ENCODE measurements at places on chromosomes 7 and 10.

- no peak for DNase-seq
These were observed 71.3 kb downstream of the OSBPL3 start for GRCh38 chr7:24908727-24909126.

GRCh38 chr7:110852156-110852940 is 238.6 kb upstream of the LRRN3 start:
- DNase-seq: no peak

DNA sequence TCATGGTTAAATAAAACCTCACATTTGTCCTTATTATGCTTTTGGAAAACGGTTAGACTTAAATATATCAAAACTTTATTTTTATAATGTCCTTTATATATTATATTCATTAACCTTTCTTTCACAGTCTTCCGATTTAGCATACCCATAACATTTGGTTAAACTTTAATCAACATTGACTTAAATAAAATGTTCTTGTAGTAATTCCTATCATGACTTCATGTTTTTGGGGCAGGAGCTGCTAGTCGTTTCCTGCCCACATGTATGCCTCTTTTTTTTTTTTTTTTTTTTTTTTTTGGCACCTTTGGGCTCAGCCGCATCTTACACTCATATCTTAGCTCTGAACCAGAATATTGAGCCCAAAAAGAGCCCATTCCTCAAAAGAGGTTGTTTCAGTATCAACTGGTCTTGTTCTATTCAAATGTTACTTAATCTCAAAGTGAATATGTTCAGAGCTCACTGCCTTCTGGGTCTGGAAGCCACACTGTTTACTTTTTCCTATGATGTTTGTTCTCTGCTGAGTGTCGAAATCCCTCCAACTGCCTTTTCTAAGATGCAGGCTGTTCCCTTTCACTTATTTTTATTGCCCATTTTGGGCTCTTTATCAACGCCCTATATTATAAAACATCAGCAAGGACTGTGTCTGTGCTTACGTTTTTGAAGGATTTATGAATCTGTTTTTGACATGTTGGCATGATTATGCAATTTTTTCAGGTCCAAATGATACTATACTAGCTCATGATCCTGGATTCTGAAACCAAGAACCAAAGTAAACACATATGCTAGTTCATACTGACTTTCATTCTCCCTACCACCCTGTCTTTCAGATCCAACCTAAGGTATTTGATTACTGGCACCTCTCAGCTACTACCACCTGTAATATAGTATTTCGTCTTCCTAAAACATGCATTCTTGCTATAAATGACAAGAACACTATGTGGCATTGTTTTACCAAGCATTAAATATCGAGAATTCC is 914.4 kb downstream of the PCDH15 start:
- no peak for DNase-seq

DNA sequence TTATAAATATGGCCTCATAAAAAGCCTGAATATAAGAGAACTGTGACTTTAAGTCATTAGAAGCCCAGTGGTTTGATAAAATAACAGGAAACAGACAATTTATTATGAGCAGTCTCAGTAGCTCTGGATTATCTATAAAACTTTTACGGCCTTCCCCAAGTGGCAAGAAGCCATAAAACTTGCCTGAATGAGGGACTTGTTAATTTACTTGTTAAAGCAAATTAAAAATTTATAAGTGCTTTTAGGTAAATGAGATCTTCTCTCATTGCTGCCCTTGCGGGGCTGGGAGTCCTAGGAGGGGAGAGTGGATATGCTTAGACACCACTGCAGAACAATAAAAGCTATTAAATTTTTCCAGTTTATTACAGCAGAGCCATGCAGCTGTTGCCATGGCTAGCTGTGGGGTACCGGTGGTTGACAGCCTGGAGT is 499.9 kb downstream of the AUTS2 start:
- DNase-seq: no peak

GRCh38 chr7:64320547-64321513 is 7.1 kb downstream of the ZNF736 start:
- no peak for DNase-seq

GRCh38 chr7:90944021-90944420 is 320.2 kb upstream of the FZD1 start:
- no peak for DNase-seq

DNA sequence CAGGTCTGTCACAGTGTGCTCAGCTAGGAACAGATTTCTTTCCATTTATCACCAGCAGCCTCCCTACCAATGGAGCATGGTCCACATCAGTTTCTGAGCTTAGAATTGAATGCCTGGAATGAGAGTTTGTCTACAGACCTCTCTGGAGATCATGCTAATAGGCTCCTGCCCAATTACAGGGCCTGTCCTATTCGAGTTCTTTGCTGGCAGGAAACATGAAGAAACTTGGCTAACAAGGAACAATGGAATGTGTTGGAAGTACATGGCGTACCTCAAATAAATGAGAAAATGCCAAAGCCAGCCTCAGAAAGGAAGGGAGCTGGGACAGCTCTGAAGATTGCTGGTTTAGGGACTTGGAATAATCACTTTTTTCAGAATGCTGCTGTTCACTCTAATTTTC is 186.0 kb upstream of the AKR1E2 start:
- DNase-seq: peak; percentile 16

- DNase-seq: no peak
These were observed 21.4 kb upstream of the RSBN1L start for GRCh38 chr7:77674878-77675277.

GRCh38 chr10:121171825-121172787 is 320.9 kb downstream of the WDR11 start:
- DNase-seq: no peak

DNA sequence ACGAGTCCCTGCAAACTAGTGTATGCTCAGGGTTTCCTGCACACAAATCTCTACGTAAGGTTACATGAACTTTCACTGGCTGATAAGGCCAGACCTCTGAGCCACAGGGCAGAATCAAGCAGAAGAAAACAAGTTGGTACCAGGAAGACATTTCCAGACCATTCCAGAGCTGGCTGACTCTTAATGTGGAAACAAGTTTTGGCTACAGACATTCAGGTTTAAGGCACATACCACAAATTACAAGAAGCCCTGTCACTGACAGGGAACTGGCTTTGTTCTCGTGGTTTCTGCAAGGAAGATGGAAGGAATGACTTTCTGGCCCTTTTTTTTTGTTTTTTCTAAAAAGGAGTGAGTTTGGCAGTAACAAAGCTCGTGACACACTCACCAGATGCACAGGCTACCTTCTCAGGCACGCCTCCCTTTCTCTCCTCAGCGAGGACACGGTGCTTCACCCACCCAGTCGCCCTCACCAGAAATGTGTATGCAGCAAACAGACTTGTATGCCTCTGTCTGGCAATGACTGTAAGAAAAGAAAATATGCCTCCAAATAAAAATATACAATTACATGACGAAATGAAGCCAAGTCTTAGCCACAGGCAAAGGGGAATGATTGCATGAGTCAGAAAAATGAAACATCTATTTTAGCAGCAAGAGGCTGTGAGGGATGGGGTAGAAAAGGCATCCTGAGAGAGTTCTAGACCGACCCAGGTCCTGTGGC is 22.6 kb downstream of the PLAC9 start:
- no peak for DNase-seq

DNA sequence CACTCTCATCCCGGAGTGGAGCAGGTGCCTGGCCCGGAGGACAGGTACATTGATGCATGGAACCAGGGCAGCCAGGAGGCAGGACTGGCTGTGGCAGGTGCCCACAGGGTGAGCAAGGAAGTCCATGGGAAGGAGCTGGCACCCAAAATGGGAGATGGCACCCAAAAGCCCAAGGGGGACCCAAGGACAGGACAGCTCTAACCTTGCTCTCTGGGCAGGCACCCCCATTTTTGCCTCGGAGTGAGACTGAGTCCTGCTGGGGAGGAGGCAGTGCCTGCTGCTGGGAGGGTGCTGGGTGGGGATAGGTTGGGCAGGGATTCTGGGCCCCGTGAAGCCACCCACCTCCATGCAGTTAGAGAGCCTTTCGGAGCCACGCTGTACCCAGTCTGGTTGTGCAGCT is 234.5 kb downstream of the TCERG1L start:
- DNase-seq: no peak

DNA sequence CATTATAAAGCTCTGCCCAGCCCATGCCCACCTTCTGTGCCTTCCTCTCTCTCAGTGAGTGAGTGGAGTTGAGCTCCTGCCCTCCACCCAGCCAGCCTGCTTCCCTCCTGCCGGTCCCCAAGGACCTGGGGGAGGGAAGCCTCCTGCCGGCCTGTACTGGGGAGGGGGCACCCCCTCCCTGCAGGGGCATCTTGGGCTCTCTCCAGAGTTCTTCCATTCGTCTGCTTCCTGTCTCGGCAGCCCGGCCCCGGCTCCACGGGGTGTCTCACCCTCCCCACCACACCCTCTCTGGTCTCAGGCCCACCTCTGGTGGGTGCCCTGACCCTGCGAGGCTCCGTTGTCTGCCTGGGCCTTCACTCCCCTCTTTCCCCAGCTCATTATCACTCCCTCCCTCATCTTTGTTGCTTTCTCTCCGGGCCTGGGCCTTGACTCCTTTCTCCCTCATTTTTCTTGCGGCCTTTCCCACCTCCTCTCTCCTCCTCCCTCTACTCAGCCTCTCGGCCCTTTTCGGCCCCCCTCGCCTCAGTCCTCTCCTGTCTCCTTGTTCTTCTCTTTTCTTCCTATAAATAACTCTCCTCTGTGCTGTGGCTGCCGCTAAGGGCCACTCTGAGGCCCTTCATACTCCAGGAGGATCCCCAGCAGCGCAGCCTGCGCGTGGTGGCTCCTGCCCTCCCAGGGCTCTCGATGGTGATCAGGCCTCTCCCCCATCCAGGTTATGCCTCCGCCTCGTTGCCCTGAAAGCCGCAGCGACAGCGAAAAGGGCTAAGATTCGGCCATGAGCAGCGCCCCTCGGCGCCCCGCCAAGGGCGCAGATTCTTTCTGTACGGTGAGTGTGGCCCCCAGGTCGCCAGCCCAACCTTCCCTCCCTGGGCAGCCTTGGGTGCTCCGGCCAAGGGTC is 2.1 kb downstream of the SLC4A2 start:
- DNase-seq: no peak

DNA sequence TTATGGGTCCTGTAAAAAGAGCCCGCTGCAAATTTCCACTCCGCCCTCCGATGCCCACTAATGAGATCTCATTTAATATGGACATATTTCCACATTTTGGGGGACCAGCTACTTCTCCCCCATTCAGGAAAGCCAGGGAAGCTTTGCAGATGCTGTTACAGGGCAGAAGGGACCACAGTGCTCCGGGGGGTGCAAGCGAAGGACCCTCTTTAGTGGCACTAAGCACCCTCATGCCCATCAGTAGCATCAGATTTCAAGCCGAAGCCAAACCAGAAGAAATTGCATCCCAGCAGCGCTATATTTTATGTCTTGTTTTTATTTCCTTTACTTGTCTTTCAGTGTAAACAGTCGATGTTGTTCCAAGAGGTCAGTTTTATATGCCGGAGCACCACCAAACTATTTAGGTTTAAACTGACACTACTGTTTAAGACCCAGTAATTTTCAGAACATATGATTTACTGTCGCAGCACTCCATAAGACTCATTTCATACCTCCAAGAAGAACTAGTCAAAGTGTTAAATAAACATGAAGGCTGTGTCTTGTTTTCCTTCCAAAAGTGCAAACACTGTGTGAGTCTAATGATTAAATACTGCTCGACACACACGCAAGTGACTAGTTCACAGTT is 122.2 kb upstream of the MGMT start:
- no peak for DNase-seq

DNA sequence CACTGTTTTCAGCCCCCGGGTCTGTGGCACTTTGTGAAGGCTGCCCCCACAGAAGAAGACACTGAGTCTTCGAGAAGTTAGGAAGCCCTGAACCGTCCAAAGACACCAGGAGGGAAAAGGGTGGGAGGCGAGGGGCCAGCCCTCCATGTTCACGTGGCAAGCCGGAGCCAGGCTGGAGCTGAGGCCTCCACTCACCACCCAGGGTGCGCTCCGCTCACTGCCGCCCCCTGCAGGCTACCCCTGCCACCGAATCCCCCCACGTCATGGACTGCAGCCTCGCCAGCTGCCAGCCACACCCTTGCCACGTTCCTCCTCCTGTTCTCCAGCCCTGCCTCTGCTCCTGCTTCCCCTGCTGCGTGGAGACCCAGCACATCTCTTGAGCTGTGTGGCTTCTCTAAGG is 59.0 kb upstream of the EN2 start:
- DNase-seq: no peak

GRCh38 chr10:87847550-87847949 is 15.8 kb downstream of the KLLN start:
- DNase-seq: no peak

DNA sequence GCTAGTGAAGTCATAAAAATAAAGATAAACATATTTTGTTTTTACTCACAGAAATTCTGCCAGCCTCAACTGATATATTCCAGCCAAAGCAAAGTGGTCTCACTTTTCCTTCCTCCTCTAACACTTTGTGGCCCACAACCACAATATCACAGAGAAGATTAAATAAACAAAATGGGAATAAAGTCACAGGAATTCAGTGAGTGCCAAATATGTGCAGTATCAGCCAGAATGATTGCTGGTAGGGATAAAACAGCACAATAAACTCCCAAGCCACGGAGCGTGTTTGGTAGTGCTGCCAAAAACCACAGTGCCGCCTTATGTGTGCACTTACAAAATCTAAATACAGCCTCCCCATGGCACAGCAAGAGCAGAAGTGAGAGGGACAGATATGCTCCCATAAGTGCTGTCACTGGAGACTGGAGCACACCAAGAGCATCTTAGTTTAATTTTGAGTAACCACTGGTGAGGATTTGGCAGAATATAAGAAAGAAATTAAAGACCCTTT is 155.8 kb downstream of the POM121L12 start:
- no peak for DNase-seq

DNA sequence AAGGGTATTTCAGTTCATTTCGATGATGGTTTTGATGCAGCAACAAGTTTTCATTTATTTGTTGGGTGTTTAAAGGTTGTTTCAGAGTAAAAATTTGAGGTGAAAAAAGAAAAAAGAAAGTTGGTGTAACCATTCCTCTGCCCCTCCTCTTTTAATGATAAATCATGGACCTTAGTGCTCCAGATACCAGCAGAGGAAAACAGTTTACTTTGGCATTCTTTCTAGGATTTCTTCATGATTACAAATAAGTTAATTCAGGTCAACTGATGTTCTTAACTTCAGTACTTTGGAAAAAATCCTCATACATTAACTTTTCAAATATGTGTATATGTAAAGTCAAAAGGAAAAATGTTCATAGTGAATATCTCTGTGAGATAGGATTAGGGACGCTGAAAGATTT is 2.0 kb upstream of the RBP4 start:
- no peak for DNase-seq

- DNase-seq: no peak
These were observed 5.7 kb downstream of the DEPP1 start for GRCh38 chr10:44972874-44973306.

- DNase-seq: no peak
These were observed 250.5 kb upstream of the MEOX2 start for GRCh38 chr7:15936991-15937390.

- no peak for DNase-seq
These were observed 171.3 kb downstream of the FZD1 start for GRCh38 chr7:91435381-91436059.

GRCh38 chr10:44413416-44413815 is 28.5 kb upstream of the CXCL12 start:
- no peak for DNase-seq
